ENCODE measurements at places on chromosomes 1 and 21.
A peak's percentile ranks its signal among the peaks of the same experiment; 100 is the strongest.

DNA sequence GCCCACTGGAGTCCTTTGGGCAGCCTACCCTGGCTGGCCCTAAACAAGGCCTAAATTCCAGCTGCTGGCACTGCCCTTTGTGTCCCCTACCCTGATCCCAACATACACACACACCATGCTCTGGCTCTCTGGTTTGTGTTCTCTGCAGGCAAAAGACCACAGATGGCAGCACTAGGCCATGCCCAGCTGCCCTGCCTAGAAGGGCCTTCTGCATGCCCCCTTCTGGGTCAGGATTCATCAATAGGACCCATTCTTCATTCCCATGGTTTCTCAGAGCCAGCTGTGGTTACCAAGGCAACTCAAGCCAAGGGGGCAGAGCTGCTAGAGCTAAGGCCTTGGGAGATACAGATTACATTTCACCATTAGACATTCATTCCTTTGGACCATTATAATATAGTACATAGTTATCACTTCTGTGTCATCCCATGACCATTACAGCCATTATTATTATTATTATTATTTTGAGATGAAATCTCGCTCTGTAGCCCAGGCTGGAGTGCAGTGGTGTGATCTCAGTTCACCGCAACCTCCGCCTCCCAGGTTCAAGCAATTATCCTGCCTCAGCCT lies 17.5 kb downstream of the ASAP3 start:
- no peak for DNase-seq

DNA sequence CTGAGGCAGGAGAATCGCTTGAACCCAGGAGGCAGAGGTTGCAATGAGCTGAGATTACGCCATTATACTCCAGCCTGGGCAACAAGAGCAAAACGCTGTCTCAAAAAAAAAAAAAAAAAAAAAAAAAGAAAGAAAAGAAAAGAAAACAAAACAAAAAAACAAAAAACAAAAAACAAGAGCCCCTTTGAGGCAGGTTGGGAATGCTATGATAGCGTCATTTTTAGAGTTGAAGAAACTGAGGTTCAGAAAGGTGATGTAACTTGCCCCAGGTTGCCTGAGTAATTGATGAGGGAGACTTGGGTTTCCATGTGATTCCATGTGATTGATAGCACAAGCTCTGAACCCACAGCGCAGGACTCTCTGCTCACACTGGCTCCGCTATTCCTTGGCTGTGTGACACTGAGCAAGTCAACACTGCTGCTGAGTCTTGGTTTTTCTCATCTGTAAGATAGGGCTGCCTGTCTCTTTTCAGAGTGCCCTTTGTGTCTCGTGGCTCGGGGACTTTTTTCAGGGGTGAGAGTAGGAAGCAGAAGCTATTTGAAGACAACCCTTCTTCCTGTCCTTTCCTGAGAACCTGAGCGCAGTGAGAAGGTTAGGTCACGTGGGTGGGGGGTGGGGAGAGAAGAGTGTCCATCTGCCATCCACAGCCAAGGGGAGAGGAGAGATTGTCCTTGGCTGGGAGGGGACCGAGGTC lies 2.5 kb downstream of the CNR2 start:
- no peak for DNase-seq

DNA sequence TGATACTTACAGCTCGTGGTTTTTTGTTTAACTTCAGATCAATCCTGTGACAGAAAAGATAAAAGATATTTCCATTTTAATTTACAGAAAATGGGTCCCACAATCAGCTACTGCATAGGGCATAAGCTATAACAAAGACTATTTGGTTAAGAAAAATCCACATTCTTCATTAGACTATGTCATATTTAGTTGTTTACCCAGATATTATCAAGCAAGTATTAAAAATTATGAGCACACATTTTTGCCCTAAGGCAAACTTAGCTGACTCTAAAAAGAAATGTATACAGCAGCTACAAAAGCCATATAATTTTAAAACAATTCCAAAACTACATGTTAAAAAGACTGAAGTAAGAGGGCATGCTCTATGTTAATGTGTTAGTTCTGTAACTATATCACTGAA lies 18.7 kb downstream of the MEAF6 start:
- DNase-seq, result no peak

GRCh38 chr21:42421018-42421793 lies 17.5 kb downstream of the UBASH3A start:
- DNase-seq, result no peak

DNA sequence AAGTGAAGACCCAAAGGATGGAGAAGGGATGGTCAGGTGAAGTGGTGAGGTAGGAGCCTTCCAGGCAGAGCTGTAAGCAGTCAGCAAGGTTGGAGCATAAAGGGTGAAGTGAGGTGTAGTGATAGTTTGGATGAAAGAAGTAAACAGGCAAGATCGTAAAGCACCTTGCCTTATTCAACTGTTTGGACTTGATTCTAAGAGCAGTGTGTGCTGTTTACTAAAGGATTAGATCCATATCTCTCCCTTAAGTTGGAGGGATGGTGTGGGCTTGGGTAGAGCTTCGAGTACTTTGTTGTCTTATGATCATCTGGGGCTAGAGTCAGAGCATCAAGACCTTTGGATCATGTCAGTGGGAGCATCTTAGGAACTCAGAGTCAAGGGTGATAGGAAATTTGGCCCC lies 39.8 kb upstream of the CD34 start:
- no peak for DNase-seq

- DNase-seq, result no peak
These were observed 3.8 kb downstream of the RSPH1 start for GRCh38 chr21:42492201-42492600.

GRCh38 chr1:155082301-155083051 lies 3.8 kb downstream of the EFNA3 start:
- DNase-seq, result peak; percentile 52

- DNase-seq, result no peak
These were observed 50.5 kb downstream of the DMAP1 start for GRCh38 chr1:44263568-44264450.

DNA sequence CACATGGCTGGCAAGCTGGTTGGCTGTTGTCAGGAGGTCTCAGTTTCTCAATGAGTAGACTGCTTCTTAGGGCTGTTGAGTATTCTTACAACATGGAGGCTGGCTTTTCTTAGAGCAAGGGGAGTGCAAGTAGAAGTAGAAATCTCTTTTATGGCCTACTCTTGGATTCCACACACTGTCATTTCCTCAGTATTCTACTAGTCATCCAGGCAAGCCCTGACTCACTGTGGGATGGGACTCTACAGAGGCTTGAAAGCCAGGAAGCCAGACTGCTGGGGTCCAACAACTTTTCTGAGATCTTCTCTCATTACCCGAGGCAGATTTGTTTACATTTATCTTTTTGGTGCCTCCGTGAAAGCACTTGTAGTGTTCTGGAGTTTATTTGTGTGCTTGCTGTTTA lies 196.2 kb upstream of the APP start:
- DNase-seq, result no peak

- no peak for DNase-seq
These were observed 44.6 kb downstream of the TBCE start for GRCh38 chr1:235411489-235412486.

DNA sequence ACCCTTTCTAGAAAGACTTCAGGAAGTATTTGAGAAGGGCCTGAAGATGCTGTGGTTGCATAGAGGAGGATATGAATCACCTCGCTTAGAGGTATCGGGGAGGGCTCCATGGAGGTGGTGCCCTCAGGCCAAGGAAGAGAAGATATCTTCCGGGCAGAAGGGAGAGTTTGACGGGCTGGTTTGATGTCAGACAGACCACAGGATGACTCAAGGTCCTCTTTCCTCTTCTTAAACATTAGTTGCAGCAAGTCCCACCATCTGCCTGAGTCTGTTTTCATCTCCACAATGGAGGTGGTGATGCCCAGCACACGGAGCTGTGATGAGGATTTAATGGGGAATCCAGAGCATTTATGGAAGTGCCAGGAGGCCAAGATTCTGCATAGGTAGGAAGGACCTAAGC lies 25.1 kb upstream of the RUNX3 start:
- DNase-seq, result peak; percentile 70

DNA sequence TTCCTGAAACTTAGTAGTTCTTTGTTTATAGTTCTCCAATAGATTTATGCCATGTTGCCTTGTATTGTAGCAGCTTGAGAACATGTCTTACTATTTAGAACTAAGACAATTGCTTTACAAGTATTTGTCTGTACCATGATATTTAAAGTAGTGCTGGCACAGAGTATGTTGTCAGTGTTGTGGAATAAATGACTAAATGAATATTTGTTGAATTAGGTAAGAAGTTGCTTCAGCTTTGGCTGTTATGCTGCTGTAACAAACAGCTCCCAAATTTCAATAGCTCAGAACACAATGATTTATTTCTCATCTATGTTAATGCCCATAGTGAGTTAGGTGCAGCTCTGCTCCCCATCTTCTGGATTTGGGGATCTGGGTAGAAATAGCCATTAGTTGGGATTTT lies 90.2 kb upstream of the VCAM1 start:
- DNase-seq, result no peak

GRCh38 chr1:230504310-230504709 lies 78.2 kb upstream of the PGBD5 start:
- no peak for DNase-seq

GRCh38 chr1:184080309-184080708 lies 28.8 kb downstream of the TSEN15 start:
- DNase-seq, result no peak

- DNase-seq, result no peak
These were observed 79.1 kb downstream of the POFUT2 start for GRCh38 chr21:45208627-45208951.

- no peak for DNase-seq
These were observed 149.9 kb downstream of the CHRM3 start for GRCh38 chr1:239536165-239536849.

- DNase-seq, result no peak
These were observed 24.5 kb upstream of the GNPAT start for GRCh38 chr1:231216498-231216897.

DNA sequence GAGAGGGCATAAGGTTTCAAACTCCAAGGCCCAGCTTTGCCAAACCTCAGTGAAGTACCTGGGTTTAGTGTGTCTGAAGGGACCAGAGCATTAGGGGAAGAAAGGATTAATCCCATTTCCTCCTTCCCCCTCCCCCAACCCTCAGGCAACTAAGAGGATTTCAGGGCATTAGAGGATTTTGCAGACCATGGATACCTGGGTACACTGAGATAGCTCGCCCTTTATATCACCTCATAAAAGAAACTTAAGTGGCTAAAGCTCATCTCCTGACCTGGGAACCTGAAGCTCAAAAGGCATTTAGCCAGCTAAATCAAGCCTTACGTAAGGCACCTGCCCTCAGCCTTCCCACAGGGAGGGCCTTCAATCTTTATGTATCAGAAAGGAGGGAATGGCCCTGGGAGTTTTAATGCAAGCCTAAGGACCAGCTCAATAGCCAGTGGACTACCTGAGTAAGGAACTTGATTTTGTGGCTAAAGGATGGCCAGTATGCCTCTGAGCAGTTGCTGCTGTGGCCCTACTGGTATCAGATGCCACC lies 26.4 kb upstream of the SMYD3 start:
- no peak for DNase-seq

DNA sequence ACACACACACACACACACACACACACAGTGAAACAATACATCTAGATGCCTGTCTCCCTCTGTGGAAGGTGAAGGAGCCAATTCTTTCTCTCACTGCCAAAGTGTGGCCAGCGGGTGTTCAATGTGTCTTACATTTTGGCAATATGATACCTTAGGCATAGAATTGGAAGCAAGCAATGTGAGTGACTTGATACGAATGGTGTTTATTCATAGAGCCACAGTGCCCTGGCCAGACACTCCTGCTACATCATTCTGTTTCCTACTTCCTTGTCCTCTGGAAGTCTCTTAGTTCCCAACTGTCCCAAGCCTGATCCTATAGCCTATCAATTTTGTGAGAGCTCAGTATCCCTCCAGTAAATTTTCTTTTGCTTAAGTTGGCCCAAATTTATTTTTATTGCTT lies 170.0 kb upstream of the L1TD1 start:
- no peak for DNase-seq

DNA sequence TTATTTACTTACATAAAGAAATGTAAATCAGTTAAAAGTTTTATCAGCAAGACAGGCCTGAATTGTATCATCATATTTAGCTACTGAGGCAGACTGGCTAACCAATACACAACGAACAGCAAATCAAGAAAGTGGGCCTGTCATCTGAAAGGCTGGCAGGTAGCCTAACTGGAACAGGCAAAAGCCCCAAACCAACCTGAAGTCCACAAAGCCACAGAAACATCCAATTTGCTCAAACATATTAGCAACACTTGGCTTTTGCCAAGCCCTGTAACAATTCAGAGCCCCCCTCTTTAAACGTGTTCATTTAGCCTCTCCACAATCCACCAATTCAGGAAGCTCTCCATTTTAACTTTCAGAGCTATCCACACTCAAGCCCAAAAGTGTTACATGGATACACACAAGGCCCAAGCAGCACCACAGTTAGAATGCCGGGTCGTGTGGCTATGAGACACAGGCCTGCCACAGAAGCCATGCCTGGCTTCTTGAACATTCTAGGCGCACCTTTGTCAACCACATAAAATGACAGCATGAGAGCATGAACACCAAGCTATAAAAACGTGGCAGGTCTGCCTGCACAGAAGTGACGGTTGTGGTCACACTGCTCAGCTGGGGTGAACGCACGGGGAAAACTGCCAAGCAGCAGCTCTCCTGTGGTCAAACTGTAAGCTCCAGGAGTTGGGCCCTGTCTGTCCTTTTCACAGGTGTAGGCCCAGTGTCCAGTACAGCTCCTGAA lies 49.3 kb downstream of the CD34 start:
- peak; percentile 30 for DNase-seq

- DNase-seq, result no peak
These were observed 135.4 kb upstream of the SOD1 start for GRCh38 chr21:31524140-31524539.

DNA sequence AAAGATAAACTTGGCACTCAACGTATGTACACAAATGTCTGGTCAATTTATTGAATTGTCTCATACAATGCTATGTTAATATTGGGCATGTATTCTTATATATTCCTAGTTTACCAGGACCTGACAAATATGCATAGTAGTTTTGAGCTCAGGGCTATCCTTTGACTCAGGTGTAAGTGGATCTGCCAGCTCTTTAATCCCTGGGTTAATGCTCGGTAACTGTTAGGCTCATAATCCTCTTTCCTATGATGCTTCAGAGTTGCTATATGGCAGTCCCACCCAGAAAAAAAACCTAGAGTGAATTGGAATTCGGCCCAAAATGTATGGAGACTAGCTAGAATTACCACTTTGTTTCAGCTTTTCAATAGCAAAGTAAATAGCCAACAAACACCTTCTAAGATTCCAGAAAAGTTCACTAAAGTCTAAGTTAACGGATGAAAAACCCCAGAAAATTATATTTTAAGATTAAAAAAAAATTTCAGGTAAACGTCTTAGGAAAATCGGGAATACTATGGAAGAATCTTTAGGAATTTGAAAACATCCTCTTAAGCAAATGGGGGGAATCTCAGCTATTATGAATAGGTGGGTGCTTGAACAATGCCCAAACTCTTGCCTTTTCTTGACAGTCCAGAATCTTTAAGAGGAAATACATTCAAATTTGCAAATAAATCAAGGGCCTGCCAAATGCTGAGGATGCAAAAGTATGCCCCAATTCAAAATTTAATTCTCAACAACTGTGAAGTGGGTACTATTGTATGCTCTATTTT lies 10.9 kb downstream of the H3-3A start:
- no peak for DNase-seq

GRCh38 chr1:236516929-236517704 lies 6.7 kb upstream of the LGALS8 start:
- DNase-seq, result no peak

GRCh38 chr1:218171302-218171893 lies 113.7 kb upstream of the RRP15 start:
- DNase-seq, result no peak
